ENCODE measurements at places on chromosomes 13 and 19.

DNA sequence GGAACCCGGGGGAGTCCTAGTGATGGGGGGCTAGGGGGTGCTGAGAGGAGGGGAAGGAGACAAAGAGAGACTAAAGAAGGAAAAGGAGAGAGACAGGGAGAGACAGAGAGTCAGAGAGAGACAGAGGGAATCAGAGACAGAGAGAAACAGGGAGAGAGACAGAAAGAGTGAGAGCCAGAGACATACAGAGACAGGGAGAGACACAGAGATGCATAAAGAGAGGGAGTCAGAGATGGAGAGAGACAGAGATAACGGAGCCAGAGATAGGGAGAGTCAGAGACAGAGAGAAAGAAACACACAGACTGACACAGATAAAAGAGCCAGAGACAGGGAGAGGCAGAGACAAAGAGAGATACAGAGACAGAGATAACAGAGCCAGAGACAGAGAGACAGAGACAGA lies 1.5 kb upstream of the TNFSF9 start:
- no peak for DNase-seq

- DNase-seq = no peak
These were observed 137.3 kb upstream of the SERP2 start for GRCh38 chr13:44236370-44236769.

GRCh38 chr19:11337080-11337479 lies 2.4 kb downstream of the RAB3D start:
- DNase-seq = no peak

GRCh38 chr13:97460004-97460775 lies 26.2 kb downstream of the RAP2A start:
- no peak for DNase-seq

DNA sequence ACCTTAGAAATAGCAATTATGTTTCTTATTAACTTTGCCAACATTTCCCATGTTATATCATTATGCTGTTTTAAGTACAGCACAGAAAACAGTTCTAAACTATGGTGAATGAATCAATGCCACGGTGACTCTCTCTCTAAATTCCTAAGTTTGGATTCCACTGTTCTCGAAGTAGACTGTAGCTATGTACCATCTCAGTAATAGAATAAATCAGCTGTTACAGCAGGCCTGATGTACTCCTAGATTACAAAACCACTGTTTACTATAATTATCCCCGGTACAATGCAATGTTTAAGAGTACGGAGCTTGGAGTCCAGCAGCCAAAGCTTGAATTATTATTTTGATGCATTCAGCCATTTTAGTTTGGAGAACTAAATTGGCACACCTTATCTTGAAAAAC lies 476.3 kb upstream of the SLITRK1 start:
- DNase-seq = no peak

DNA sequence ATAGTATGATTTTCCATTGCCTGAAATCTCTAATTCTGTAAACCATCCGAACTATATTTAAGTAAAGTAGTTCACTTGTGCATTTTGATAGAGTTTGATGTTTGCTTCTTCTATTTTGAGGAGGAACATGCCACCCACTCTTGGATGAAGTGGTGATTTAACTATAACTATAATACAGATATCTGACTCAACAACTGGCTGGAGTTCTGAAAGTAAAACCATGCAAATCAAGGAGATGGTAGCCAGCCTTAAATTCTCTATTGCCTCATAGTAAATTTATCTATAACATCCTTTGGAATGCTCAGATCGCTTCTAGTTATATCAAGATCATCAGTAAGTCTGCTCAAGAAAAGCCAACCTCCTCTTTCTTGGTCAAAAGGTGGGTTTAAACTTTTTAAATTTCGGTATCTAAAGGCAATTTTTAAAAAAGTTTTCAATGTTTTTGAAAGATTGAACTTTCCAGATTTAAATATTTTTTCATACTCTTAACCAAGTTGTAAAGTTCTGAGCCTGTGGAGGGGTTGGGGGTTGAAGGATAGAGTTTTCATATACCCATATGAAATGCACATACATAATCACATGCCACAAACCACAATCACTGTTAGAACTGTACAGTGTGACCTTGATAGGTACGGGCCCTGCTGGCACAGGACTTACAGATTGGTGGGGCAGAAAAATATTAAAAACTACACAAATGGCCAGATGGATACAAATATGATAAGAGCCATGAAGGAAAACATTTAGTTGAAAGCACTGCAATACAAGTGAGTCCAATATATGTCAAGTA lies 90.5 kb upstream of the RFC3 start:
- DNase-seq = no peak

- no peak for DNase-seq
These were observed 7.3 kb downstream of the GPR183 start for GRCh38 chr13:99299920-99300341.

- DNase-seq = no peak
These were observed 818 bp upstream of the SLITRK1 start for GRCh38 chr13:83883061-83883523.

DNA sequence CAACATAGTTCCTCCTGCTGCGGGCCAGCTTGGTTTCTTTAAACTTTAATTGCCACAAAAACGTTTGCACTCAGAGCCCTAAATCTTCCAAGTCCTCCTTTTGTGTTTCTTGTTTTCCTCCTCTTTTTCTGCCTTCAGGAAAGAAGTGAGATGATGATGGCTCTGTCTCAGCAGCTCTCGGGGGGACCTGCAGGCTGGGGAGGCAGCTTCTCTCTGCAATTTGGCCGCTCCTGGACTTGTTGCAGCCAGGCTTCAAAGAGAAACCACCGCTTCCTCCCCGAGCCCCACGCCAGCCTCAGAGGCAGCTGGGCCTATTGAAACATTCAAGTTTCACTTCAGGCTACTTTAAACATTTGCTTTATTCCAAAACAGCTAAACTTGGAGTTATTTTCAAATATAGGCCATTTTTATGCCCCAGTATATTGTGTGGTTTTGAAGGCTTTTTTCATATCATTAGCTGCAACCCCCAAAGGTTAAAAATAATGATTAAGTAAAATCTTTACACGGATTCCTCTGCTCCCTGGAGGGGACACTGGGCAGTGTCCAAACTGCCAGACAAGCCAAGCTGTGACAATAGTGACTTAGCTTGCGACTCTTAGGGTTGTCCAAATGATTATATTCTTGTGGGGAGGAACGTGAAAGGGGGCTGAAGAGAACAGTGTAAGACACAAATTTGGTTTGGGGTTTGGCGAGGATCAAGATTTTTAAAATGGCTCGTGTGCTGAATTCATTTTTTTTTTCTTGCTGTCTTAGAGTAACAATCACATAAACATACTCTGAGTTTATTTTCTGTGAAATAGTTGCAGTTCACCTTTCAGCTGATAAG lies 330.8 kb downstream of the DLEU7 start:
- peak; percentile 78 for DNase-seq

DNA sequence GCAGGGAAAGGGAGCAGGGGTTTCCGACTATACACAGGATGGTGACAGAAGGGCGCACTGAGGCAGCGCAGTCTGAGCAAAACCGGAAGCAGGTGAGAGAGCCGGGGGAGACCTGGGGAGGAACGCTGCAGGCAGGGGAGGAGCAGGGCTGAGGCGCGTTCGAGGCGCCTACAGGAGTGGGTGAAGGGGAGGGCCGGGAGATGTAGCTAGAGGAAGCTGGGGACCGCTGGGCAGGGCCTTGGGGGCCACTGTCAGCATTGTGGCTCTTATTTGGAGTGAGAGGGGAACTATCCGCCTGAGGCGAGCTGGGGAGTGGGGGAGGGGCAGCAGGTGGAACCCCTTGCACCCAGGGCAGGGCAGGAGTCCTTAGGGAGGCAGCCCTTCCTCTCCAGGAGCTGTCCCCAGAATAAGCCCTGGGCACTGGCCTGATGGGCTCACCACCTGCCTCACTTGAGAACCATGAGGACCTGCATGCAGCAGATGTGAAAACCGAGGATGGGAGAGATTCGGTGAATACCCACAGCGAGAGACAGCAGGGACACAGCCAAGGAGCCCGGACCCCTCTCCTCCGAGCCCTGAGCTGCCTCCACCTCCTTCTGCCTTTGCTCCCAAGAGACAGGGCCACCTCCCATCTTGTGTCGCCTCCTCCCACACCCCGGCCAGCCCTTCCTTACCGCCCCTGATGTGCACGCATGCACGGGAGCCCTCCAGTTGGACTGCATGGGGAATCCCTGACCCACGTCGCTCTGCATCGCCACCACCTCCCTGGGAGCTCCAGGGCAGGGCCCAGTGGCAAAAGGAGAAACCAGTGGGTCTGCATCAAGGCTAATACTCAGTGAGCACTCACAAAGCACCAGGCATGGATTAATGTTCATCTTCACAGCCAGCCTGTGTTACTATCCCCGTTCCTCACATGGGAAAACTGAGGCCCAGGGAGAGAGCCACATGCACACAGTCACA lies 10.3 kb downstream of the AKT2 start:
- DNase-seq = no peak

DNA sequence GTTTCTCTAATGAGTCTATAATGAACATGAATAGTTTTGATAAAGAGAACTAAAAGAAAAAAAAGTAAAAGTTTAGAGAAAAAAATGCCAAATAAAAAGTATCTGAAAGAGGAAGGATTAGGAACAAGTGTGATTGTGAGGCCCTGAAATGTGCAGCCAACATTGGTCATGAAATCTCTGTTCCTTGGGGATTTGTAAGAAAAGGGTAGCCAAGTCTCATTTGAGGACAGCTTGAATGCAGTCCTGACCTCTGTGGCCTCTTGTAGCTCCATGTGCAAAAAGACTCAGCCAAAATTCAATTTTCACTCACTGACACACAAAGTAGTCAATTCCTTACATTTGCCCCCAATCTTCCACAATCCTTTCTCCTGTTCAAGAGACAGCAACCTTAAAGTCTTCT lies 167.9 kb downstream of the KLF12 start:
- no peak for DNase-seq

- DNase-seq = no peak
These were observed 99.9 kb downstream of the GPC5 start for GRCh38 chr13:91498298-91498697.

- DNase-seq = no peak
These were observed 20.5 kb downstream of the NCAN start for GRCh38 chr19:19232261-19232721.

GRCh38 chr19:48772503-48772953 lies 17.2 kb downstream of the FGF21 start:
- no peak for DNase-seq

- DNase-seq = no peak
These were observed 34.1 kb downstream of the INSR start for GRCh38 chr19:7260161-7260560.

GRCh38 chr19:574658-575526 lies 2.5 kb downstream of the BSG start:
- no peak for DNase-seq

- no peak for DNase-seq
These were observed 109.0 kb upstream of the RNF113B start for GRCh38 chr13:98285852-98286594.

- no peak for DNase-seq
These were observed 60.7 kb upstream of the GPR183 start for GRCh38 chr13:99367663-99368448.

DNA sequence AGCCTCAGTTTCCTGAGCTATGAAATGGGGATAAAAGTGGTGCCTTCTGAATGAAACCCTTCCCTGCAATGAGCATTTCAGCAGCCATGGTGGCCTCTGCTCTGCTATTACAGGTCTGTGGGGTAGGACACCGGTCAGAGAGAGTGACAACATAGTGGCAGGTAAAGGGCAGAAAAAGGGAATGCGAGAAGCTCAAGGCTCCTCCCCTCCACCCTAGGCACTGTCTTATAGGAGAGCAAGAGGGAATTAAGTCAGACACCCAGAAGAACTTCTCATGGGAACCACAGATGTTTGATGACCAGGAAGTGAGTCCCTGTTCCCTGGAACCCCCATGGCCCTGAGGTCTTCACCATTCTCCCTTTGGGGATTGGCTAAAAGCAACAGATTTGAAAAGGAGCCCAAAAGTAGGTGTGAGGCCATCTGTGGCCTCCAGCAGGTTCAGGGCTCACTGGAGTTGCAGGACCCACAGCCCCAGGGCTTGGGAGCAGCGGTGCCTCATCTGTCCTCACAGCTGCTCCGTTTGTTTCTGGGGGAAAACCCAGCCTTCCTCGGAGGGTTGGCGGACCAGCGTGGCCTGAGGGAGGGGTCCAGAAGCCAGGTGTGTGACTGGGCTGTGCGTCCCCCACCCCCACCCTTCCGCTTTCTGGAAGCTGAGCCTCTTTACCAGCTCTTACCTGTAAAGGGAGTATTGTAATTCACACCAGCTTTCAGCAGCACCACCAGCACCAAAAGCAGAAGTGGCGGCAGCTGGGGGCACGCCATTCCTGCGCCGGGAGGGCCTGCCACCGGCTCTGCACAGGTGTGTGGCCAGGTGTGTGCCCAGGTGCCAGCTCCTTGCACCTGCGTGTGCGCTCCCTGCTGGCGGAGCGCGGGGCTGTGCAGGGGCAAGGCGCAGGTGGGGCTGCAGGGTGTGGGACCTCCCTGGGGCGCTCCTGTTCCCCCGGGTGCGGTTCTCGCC lies 19.4 kb downstream of the IQCN start:
- no peak for DNase-seq

DNA sequence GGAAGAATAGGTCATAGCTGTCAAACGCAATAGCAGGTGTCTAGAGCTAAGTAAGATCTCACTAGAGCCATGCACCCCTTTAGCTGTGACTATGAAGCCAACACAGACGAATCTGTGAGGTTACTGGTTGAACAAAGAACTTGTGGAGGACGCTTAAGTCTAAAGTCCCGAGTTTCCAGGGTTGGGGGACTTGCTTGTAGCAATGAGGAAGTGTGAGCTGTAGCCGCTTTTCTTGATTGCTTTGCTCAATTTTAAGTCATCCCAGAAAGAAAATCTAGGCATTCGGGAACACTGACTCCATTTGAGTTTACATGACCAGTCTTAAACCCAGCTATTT lies 1.6 kb downstream of the GPC5 start:
- DNase-seq = no peak

GRCh38 chr13:32829269-32829668 lies 187.0 kb upstream of the KL start:
- DNase-seq = no peak

DNA sequence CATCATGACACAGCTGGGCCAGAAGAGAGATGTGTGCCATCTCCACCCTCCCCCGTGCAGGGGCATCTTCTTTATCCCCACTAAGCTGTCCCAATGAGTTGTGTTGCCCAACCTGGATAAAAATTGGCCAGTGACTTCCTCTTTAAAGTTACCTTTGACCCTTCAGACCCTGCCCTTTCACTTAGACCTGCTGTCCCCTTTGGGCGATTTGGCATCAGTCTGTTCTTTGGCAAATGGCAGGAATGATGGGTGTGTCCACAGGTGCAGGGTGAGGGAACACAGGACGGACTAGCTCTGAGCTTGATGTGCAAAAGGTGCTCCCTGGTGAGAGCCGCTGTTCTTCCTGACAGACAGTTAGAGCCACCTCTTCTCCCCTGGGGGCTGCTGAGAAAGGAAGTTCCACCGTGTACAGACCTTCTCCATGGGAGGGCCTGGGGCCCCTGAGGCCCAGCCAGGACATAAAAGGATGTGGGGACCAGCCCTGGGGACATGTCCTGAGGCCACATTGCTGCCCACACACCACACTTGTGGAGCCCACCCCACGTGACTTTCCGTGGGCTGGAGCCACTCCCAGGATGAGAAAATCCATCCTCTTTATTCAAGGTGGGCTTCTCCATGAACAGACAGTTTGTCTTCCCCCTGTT lies 1.7 kb downstream of the CYP4F8 start:
- no peak for DNase-seq

- no peak for DNase-seq
These were observed 5.4 kb downstream of the MTMR6 start for GRCh38 chr13:25281935-25282332.
